ENCODE measurements at places on chromosomes 3 and 15.
A peak's percentile ranks its signal among the peaks of the same experiment; 100 is the strongest.

GRCh38 chr3:127277561-127277960 is 10.3 kb downstream of the PRR20G start:
- no peak for DNase-seq

DNA sequence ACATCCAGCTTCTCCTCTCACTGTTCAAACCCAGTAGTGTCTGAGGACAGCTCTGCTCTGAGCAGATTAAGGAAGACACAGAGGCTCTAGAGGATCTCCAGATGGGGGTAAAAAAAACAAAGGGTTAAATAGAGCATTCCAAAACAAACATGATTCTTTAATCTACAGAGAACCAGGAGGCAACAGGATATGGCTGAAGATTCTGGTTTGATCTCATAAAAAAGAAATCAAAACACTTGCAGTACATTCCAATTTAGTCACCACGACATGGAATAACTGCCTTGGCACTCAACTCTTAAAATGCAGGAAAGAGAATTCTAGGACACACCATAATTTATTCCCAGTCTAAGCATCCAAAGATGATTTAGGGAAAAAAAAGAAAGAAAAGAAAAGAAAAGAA is 32.0 kb downstream of the TM4SF4 start:
- no peak for DNase-seq

- DNase-seq: peak; percentile 2
These were observed 95.4 kb downstream of the HCN4 start for GRCh38 chr15:73273181-73274002.

GRCh38 chr15:90379263-90379662 is 8.8 kb upstream of the IQGAP1 start:
- DNase-seq: no peak

DNA sequence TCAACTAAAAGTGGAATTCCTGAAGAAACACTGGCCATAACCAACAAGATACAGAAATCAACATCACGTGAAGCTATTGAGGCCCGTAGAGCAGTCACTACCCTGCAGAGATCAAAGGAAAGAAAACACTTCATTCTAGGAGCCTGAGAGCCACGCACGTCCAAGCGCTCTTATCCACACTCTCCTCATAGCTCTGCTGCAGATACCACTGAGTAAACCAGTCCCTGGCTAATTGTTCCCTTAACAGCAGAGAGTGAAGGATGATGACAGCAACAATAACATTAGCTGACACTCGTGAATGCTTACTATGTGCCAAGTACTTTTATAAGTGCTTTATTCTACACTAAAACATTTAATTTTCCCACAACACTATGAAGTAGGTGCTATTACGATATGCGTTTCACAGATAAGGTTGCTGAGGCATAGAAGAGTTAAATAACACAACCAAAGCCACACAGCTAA is 271.0 kb upstream of the GADL1 start:
- no peak for DNase-seq

DNA sequence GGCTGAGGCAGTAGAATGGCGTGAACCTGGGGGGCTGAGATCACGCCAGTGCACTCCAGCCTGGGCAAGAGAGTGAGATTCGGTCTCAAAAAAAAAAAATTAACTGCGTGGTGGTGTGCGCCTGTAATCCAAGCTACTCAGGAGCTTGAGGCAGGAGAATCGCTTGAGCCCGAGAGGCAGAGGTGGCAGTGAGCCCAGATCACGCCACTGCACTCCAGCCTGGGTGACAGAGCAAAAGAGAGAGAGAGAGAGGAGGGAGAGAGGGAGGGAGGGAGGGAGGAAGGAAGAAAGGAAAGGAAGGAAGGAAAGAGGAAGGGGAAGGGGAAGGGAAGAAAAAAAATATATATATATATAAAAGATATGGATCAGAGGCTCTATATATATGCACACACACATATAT is 6.0 kb downstream of the TM4SF19 start:
- no peak for DNase-seq

GRCh38 chr15:62840526-62841268 is 201.8 kb upstream of the TPM1 start:
- no peak for DNase-seq

- DNase-seq: no peak
These were observed 106.1 kb downstream of the THSD4 start for GRCh38 chr15:71221417-71221816.

DNA sequence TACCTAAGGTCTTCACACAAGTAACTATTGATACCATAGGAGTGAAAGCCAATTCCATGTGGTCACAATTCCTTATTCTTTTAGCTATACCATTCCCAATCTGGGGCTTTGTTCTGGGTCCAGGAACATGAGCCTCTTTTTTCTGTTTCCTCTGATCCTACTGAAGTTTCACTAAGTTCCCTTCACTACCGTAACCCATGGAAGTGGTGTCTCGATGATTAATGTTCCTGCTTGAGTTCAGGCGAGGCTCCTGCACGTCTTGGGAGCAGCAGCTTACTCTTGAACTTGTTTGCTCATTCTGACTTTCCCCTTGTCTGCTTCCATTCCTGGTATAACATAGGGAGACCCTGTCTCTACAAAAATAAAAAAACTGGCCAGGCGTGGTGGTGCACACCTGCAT is 23.6 kb downstream of the ZNF592 start:
- no peak for DNase-seq

DNA sequence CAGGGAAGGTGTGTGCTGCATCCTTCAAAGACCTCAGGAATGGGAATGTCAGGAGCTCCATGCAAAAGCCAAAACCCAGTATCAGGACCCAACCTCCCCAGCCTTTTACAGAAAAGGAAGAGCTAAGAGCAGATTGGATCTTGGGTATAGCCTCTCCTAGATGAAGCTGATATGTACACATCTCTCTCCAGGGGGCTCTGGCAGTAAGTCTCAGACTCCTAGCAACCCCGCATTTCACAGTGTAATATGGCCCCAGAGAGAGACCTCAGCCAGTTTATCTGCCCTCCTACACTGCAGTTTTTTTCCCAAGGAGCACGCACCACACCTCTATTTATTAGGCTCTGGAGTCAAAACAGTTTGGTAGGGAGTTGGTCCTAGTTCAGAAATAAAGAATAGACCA is 88.2 kb downstream of the RBPMS2 start:
- DNase-seq: no peak

GRCh38 chr3:115418583-115418982 is 204.7 kb upstream of the GAP43 start:
- no peak for DNase-seq

GRCh38 chr15:70726753-70727152 is 36.6 kb downstream of the UACA start:
- DNase-seq: no peak

DNA sequence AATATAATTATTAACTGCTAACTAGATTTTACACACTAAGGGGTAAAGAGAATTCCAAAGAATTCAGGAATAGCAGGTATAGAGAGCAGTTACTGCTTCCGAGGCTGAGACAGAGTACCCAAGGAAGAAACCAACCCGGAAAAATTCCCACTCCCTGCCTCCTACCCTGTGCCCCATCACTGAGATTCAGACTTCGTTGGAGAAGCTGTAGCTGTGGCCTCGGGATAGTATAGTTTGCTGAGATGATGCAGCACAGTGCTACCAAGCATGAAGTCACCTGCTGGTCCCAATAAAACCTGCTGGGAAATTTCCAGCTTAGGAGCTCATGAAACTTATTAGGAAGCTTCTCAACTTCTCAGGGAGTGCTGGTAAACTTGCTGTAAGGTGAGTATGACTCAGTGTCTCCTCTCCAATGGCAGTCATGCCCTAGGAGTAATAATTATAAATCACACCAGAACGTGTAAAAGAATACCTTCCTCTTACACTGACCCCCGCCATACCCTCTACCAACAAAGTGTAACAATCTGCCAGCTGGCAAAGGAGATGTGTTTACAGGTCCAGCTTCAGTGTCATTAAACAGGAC is 215.2 kb upstream of the ROBO2 start:
- no peak for DNase-seq

DNA sequence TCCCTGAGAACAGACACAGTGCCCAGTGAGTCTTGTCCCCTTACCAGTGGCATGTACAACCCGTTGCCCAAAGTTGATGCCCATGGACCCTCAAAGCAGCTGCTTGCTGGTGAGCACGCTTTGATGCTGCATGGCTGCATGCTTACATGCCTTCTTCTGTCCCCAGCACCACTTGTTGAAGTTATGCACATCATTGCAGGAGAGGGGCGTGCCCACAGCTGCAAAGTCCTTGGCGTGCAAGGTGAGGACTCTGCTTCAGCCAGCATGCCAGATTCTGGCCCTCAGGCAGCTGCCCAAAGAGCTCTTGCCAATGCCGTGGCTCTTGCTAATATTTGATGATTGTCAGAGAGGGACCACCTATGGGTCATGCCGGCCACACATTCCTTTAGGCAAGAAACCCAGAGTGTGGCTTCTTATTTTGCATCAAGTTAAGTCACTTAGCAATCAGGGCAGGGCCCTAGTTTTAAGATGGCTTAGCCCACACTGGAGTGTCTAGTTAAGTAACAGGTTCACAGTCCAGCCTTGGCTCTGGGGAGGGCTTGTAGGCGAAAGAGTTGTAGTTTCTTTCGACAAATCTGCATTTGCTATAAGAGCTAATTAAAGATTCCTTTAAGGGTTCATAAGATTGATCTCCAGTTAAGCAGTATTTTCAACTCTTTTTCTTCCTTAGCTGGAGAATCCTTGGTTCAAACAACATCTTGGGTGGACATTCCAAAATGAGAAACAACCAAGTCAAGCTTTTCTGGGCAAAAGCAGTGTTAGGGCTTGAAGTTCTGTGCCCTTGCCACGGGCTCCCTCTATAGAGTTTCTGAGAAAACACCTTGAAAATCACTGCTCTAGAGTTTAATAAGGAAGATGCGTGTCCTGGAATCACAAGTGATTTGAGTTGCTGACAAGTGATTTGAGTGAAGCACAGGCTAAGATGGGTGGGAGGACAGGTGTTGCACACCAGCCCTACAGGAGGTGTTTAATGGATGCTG is 128.6 kb downstream of the SLCO3A1 start:
- no peak for DNase-seq

GRCh38 chr15:88908123-88908522 is 5.1 kb downstream of the MFGE8 start:
- no peak for DNase-seq

All from activated T-helper 1 cell treated with Interleukin-2 at 50 U/mL for 16 hours (primary cell).